ENCODE measurements at places on chromosomes 13 and 19. TPM values are rescaled to one million over a fixed set of nuclear protein-coding genes. Genes with fewer than 3 reads are reported as not detected.

DNA sequence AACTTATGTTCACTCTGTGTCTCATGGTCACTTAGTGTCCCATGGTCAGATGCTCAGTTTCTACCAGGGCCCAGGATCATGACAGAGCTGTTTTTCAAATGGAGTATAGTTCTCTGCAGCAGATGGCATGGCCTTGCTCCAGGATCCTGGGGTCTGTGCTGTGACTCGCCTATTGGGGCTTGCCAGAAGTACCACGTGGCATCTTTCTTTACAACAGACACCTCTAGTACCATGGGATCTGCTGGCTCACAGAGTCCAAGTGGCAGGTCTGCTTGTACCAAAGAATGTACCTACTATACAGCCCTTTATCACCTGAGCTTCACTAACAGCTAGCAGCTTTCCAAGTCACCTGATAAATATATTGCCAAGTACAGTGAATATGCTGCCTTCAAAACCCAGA is 6.0 kb upstream of the RNF6 start:
- DNase-seq = no peak

DNA sequence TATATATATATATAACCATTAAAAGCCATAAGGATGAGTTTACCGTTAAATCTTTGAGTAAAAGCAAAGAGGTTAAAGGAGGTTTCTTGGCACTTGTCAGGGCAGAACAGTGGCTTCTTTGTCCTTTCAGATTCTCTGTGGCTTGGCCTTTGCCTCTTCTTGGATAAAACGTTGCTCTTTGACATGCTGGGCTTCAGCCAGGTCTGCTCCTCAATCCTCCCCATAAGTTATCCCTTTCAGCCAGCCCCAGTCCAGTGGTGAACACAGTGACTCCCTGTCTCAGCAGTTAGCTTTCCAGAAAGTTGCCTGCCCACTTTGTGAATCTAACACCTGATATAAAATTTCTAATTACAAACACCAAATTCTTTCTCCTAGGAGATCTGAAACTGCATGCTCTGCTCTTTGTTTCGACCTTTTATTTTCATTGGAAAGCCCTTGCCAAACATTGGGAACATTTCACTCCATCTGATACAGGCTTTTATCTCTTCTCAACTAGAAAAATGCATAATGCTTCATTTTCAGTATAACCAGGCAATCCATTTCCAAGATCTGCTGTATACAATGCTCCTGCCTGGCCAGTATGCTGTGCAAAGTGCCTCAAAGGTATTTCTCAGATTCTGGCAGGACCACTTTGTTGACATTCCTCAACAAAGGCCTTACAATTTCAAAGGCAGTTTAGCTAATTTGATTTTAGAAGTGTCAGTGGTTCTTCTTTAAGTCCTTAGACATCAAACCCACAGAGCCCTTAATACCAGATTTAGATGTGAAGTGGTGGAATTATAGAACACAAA is 16.2 kb upstream of the MED4 start:
- DNase-seq = no peak

DNA sequence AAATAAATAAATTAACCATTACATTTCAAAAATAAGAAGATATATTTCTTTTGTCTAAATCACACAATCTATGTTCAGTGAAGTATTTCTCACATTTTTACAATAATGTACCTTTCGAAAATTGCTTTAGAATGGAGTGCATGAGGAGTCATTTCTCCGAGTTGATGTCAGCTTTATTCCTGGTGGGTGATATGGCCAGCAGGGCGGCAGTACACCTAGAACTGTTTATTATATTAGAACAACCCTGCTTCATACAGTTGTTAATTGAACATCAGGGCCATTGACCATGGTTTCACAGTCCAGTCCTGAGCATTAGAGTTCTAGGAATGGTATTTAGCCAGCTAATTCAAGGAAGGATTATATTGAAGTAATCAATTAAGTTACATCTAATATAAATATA is 696.3 kb upstream of the SLC10A2 start:
- DNase-seq = no peak

DNA sequence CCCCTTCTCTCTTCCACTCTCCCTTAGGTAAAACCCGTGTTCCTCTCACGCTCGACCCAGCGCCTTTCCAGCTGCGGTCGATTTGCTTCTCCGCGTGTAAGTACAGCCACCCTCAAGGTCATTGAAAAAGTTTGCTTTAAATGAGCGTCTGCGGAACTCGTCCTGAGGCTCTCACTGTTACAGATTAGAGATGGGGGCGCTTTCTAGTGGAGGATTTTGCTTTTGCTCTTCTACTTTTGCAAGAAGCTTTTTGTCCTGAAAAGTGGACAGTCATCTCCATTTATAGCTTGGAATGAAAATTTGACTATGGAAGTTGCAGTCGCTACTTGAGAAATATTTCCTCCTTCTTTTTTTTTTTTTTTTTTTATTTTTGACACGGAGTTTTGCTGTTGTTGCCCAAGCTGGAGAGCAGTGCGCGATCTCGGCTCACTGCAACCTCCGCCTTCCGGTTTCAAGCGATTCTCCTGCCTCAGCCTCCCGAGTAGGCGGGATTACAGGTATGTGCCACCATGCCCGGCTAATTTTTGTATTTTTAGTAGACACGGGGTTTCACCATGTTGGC is 595 bp upstream of the RAB20 start:
- no peak for DNase-seq

ZNF835 gene
- total RNA-seq = 10.5 TPM

DNA sequence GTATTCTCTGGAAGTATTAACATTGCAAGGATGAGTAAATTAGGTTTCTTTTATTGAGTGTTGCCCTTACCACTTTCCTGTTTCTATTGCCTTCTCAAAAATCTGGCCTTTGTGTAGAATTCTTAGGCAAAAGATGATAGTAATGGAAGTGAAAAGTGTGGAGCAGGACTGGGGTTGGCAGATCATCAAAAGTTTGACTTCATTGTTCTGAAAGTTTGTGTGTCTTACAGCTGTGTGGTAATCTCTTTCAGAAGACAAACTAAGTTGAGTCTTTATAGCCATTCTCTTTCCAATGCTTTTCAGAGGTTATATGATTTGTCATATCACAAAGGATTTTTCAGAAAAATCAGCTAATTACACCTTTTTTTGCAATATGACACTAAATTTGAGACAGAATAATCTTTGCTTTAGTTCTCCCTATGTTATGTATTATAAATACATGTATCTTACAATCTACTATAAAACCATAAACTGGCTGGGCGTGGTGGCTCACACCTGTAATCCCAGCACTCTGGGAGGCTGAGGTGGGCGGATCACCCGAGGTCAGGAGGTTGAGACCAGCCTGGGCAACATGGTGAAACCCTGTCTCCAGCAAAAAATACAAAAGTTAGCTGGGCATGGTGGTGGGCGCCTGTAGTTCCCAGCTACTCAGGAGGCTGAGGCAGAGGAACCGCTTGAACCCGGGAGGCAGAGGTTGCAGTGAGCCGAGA is 8.7 kb upstream of the KCNRG start:
- no peak for DNase-seq

DNA sequence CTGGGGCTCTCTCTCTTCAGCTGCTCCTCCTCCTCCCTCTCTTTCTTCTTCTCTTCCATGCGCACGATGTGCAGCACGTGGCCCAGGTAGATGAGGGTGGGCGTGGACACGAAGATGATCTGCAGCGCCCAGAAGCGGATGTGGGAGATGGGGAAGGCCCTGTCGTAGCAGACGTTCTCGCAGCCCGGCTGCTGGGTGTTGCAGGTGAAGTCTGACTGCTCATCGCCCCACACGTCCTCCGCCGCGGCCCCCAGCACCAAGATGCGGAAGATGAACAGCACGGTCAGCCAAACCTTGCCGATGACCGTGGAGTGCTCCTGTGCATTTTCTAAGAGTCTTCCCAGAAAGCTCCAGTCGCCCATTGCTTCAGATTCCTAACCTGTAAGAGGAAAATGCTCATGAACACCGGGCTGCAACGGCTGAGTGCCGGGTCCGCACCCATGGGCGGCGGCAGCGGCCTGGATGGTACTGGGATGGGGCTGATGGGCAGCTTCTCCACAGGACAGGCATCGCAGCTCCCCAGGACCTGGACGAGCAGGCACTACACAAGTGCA is 17.8 kb downstream of the GJA3 start:
- no peak for DNase-seq

DNA sequence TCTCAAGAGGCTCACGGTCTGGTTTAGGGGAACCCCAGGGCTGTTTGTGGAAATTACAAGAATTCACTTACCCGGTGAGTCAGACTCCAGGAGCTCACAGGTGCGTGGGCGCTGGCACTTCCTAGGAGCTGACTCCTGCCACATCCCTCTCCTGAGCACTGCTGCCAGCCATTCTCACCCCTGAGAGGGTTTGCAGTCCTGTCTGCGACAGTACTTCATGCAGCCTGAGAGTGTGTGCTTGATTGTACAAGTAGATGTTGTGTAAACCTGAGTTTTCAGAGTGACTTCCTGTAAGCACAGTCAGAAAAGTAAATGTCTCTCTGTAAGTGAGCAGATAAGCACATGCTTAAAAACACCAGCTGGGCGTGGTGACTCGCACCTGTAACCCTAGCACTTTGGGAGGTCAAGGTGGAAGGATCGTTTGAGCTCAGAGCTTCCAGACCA is 8.1 kb downstream of the MRPL4 start:
- no peak for DNase-seq

DNA sequence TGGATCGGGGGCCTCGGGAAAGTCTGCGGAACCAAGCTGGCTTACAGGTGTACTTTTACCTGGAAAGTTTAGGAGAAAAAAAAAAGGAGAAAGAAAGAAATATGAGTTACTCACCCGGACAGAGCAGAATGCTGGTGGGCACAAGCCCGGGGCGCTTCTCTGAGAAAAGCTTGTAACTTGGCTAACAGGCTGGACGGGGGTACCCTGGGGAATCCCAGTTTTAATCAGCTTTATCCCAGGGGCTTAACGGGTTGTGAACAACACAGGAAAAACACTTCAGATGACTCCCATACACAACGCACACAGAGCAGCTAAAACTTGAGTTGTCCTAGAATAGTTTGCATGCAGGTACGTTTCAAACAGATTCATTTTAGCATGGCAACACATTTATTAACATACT is 37.3 kb downstream of the KLF2 start:
- DNase-seq = no peak

SMIM24 gene
- 75.7 TPM for total RNA-seq
